Fibroblast of skin of scalp (primary cell): ENCODE measurements at places on chromosomes 4 and X.

DNA sequence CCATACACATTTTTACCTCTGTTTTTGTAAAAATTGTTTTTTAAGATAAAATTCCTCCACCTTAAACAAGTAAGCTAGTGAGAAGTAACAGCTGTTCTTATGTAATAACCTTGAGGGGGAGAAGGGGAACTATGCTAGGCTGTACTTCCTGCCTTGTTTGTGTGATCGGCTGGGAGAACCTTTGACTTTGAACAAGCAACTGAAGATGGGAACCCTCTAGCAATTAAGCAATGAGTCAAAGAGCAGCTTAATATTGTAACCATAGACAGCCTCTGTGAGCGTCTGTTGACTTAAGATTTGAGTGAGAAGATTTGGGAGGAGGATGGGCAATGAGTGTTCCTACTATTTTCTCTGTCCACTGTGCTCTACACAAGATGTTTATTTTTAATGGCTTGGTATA lies 135.1 kb downstream of the SCLT1 start:
- no peak for DNase-seq

GRCh38 chrX:116436358-116436816 lies at the start of gene SLC6A14:
Gene SLC6A14 (plus strand): TSS chrX:116436606. CDS start chrX:116436710, 104 bp downstream.
- DNase-seq: no peak

DNA sequence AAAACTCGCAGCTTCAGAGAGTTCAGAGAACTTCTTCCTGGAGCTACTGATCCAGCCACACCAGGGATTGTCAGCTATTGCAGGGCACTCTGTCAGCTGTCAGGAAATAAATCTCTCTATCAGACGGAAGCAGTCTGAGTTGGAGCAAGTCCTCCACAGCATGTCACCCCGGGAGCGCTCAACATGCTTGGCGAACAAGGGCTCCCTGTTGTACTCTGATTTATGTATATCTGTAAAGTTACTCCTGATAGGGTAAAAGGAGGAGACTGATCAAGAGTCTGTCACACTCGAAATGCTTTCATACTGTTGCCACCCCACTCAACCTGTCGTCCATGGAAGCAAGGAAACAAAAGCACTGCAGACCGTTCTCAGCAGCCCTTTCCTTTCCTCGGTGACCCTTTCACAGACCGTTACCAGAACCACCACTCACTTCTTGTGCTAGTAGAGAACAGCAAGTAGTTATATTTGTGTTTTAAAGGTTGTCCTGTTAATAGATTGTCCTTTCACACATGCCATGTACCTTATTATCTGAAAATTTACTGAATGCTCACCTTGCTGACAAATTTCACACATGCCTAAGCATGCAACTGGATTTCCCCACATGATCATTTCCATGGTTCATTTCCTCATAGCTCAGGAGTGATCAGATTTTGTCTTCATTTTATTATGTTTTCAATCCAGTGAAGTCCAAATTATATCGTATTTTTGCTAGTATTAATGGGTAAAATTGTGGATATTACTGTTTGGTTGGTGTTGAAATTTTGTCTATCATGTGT lies 2108.9 kb upstream of the TENM3 start:
- DNase-seq: no peak

DNA sequence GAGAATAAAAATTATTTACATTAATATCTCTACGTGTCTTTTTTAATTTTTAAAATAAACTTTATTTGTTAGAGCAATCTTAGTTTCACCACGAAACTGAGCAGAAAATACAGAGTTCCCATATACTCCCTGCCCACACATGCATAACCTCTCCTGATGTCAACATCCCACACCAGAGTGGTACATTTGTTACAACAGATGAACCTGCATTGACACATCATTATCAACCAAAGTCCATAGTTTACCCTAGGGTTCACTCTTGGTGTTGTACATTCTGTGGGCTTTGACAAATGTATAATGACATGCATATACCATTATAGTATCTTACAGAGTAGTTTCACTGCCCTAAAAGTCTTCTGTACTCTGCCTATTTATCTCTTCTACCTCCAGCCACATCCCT lies 110.6 kb upstream of the OTUD4 start:
- no peak for DNase-seq

DNA sequence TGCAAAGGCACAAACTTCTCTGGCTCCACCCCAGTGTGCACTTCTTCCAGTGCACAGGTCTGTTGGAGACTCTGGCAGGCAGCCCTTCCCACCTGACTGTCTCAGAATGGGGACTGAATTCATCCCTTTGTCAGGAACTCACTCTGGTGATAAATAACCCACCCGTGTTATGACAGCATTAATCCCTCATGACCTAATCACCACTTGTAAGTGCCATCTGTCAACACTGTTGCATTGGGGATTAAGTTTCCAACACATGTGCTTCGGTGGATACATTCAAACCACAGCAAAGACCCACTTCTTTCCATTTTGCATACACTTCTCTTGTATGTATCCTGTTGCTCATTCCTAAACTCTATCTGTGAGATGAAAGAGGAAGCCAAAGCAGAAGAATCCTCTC lies 1002.9 kb upstream of the IGFBP7 start:
- DNase-seq: no peak

DNA sequence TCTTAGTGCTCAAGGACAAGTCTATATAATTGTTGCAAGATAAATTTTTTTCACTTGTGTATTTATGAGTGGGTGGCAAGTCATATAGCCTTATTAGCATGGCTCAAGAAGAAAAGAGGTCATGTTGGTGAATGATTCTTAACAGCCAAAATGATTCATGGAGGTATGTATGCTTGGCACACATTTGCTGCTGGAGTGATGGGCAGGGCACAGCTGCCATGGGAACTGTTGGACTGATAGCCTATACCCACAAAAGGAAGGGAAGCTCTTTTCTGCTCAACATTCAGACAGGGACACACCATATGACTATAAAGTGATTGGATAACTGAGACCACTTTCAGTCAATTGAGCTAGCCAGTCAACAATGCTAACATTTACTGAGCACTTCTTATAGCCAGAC lies 46.8 kb upstream of the PITX2 start:
- no peak for DNase-seq

DNA sequence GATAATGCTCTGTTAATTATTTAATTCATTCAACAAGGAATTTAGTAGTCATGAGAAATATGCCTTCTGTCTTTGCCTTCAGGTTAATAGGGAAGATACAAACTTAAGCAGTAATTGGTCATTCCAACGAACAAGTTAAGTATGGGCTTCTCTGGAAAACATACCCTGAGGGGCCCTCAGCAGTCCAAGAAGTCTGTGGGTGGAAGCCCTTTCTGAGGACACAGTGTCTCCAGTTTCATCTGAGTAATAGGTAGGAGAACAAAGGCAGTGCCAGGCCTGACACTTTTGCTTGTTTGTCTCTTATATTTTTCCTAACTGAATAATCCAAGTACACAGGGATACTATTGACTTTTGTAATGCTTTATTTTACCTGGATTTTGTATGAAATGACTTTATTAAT lies 262.5 kb downstream of the FBXW7 start:
- DNase-seq: no peak
